ENCODE measurements at places on chromosomes 11 and 22.

DNA sequence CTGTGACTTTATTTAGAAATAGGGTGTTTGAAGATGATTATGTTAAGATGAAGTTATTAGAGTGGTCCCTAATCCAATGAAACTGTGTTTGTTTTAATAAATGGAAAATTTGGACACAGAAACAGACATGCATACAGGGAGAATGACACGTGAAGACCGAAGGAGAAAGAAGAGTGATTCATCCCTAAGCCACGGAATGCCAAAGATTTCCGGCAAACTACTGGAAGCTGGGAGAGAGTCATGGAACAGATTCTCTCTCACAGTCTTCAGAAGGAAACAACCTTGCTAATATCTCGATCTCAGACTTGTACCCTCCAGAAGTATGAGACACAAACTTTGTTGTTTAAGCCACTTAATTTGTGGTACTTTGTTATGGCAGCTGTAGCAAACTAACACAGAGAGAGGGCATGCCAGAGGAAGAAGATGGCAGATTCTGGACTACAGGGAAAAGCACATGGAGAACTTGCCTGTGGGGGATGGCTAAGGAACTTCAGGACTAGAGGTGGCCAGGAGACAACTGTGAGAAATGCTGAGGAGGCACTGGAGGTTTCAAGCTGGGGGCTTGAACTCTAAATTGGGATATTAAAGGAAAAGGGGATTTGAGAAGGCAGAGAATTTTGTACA, 733.5 kb upstream of the CCDC90B start:
- DNase-seq = no peak

- no peak for DNase-seq
Observed at GRCh38 chr11:10695833-10696232, 2.3 kb upstream of the IRAG1 start.

DNA sequence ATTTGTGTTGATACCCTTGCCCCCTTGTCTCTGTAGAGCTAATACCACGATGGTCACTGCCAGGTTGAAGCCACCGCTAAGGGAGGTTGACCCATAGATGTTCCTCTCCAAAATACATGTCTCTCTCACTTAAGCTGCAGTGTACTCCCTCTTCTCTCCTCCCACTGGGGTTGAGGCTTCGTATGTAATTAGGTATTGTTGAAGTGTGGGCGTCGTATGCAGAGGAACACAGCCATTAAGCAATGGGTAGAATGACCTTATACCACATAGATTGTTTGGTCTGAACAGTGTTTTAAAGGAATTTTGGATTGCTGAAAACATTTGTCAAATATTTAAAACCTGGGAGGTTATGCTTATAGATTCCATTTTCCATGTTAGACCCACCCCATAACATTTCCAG, 71.9 kb downstream of the TRAF6 start:
- no peak for DNase-seq

- DNase-seq = no peak
Observed at GRCh38 chr22:30386608-30386959, 627 bp downstream of the RNF215 start.

DNA sequence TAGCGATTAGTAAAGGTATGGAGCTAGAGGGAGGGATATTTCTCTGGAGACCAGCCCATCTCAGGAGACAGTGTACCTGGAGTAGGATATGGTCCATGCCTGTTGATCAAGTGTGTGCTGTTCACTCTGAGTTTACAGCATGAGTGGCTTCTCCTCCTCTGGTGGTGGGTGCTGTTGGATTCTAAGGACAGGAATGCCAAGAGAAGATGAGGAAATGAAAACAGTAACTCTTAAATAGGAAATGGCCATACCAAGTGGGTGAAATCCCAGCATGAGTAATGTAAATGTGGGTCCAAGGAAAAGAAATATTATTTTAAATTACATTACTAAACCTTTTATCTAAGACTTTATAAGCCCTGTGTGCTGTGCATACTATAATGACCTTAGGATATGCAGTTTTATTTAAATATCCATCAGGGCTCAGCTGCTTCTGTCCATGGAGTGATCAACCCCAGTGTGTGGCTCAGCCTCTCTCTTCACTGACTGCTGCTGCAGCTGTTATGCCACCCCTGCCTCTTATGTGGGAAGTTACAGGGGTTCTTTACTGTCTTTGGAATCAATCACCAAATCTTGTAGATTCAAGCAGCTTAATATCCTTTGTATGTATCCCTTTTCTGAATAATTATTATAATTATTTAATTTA, 54.3 kb downstream of the FAT3 start:
- no peak for DNase-seq

- no peak for DNase-seq
Observed at GRCh38 chr11:60477035-60477445, 15.5 kb upstream of the MS4A12 start.

DNA sequence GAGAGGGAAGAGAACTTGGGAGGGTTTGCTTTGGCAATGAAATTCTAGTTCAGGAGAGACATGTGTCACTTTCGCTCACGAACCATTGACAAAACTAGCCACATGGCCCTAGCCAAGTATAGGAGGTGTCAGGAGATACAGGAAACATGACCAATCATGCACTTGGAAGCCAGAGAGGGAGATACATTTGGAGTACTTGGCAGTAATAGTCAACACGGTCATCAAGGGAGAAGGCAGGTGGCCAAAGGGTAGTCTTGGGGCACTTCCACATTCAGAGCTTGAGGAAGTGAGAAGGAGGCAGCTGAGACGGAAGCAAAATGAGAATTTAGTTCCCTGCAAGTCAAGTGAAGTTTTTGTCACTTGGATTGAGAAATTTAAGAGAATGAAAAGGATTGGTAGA, 26.4 kb upstream of the KIRREL3 start:
- no peak for DNase-seq

- no peak for DNase-seq
Observed at GRCh38 chr11:77040401-77040777, 6.2 kb downstream of the B3GNT6 start.

- DNase-seq = no peak
Observed at GRCh38 chr11:22878039-22878438, 17.8 kb upstream of the CCDC179 start.

DNA sequence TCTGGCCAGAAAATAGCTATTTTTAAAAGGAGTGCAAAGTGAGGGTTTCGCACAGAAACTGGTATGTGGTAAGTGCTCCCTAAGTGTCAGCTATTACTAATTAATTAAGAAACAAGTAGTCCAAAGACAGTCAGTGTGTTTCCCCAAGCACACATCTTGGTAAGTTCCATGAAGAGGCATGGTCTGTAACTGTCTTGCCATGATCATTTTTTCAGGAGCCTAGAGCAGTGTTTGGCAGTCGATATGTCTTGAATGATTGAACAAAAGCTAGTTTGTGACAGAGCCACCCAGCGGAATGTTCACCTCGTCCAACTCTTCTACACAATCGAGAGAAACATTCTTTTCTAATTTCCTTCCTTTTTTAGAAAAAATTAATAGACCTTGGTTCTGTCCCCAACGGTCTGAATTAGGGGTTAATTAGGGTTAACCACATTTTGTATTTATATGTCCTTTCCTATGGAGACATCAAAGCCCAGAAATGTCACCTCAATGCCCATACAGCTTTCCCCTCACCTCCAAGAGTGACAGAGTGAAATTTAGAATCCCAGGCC, 57.6 kb upstream of the FTH1 start:
- no peak for DNase-seq

DNA sequence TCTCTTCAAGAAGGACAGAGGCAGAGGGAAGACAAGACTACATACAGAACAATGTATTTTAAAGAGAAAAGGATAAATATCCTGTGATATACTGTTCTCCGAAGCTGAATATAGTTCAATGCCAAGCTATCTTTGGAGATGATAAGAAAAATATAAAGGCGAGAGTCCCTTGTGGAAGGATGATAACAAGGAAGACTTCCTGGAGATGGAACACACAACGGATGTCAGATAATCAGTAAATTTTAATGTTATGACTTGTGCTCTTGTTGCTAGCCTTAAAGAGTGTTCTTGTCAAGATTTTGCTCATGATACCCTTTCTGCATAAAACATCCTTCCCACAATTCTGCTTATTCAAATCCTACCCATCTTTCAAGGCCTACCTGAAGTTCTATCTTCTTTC, 6.8 kb upstream of the CTR9 start:
- no peak for DNase-seq
